Cerebellar nuclear complex (tissue), 1 donor: ENCODE measurements at places on chromosomes 2 and 18.

DNA sequence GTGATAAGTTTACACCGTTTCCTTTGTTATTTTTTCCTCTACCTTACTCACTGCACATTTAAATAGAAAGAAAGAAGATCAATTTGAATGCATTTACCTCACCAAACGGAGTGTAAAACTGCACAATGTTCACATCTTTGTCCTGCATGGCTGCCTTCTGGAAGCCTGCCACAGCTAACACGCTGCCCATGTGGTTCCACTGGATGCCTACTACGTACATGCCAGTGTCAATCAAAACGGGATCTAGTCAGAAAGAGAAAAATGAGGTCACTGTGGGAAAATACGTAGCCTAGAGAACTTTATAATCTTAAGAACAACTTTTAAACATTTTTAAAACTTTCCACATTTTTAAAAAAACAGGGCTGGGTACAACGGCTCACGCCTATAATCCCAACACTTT, 16.4 kb downstream of the WDR35 start:
- DNase-seq: no peak

DNA sequence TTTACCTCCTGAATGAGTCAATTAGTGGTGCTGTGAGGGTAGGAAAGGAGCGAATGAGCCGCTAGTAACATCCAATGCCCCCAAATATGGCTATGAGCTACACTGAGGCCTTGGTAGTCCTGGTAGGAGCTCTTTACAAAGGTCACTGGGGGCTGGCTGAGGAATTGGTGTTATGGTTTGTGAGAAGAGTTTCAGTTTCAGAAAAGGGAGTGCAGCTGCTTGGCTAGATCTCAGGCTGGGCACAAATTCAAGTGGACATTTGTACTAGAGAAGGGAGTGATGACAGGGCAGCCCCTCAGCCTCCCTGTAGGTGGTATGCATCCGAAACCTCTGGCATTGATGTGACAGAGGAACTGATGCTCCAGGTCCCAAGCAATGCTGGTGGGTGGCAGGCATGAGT, 13.9 kb upstream of the PAIP2B start:
- no peak for DNase-seq

- DNase-seq: no peak
Measured at GRCh38 chr2:179561702-179562101, 297.1 kb upstream of the SESTD1 start.

DNA sequence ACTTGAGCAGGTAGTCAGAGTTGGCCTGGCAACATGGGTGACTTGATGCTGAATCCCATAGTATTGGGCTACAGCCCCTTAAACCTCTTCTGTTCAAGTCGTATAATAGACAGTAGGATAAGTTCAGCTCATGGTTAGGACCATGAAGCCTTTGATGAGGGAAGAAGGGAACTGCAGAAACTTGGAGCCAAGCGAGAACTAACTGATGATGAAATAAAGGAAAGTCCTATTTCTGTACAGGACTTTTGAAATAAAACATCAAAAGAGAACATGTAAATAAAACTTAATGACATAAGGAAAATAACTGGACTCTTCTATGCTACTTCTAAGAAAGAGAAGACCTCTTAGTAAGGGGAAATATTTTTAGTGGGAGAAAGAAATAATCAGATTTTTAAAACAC, 51.2 kb upstream of the UGP2 start:
- DNase-seq: no peak

GRCh38 chr2:182890305-182890704, 23.9 kb upstream of the FRZB start:
- no peak for DNase-seq

DNA sequence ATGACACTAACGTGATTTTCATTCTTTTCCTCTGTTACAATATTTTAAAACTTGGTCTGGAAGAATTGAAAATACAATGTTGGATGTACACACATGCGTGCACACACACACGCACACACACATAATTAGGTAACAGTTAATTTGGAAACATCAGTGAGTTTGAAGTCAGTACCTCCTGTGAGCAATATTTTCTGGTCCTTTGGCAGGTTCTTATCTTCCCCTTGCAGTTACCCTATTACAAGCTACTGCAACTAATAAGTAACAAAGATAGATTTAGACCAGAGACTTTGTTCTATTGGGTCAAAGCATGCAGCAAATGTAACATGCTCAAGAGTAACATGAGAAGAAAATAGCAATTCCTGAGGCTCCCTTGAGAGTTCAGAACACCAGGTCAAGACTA, 73.3 kb downstream of the ZNF385B start:
- DNase-seq: no peak
